ENCODE measurements at places on chromosomes 12 and 14. TPM values are rescaled to one million over a fixed set of nuclear protein-coding genes. Genes with fewer than 3 reads are reported as not detected.

- peak; percentile 52 for DNase-seq
These were observed 280.1 kb downstream of the VRK1 start for GRCh38 chr14:97077253-97077653.

- DNase-seq, result no peak
These were observed 1.8 kb upstream of the COCH start for GRCh38 chr14:30872602-30873001.

DNA sequence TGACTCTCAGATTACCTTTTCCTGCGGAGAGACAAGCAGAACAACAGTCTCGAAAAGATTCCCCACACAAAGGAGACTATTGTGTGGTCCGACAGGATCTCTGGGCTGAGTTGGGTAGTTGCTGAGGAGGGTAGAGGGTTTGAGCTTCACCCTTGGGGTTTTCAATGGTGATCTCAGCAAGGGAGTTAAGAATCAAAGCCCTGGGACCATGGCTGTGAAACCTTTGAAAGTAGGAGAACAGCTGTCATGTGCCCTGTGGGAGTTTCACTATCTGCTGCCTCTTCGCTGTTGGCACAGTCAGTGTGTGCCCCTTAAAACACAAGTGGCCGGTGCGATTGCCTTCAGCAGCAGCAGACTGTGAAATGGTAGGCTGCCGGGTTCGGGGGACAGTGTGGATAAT lies 14.2 kb upstream of the PLEK2 start:
- no peak for DNase-seq

DNA sequence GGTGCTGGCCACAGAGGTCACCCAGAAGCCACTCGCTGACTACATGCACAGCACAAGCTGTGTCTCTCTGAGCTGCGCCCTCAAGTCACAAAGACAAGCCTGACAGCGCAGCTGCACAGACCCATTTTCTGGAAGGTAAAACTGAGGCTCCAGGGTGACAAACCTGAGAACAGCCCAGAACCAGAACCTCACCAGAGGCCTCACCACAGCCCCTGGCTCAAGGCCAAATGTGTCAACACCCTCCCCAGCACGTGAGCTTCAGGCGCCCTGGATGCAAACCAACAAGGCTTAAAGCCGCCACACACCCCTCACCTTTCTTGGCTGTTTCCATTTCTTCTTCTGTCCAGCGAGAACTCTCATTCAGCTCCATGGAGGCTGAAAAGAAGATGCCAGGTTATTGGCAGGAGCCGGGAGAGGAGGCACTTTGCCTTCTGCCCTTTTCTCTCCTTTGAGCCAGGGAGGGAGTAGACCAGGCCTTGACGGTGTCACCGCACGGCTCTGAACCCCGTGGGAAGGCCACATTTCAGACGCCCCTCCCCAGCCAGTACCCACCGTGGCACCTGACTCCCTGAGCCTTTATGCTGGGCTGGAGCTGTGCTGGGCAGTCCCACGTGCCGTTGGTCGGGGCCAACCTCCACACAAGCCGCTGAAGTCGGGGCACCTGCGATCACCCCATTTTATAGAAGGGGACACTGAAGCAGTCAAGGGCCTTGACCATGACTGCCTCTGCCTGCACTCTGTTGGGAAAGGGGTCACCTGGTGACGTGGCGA lies 103.1 kb downstream of the RFLNA start:
- DNase-seq, result no peak

DNA sequence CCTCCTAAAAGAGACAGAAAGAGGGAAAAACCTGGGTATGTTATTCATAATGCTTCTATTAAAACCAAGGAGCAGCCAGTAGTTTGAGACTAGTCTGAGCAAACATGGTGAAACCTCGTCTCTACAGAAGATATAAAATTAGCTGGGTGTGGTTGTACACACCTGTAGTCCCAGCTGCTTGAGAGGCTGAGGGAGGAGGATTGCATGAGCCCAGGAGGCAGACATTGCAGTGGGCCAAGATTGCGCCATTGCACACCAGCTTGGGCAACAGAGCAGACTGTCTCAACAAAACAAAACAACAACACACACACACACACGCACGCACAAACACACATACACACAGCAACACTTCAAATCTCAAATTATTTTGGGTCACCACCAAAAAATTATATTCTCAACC lies 27.8 kb downstream of the HECTD4 start:
- no peak for DNase-seq

DNA sequence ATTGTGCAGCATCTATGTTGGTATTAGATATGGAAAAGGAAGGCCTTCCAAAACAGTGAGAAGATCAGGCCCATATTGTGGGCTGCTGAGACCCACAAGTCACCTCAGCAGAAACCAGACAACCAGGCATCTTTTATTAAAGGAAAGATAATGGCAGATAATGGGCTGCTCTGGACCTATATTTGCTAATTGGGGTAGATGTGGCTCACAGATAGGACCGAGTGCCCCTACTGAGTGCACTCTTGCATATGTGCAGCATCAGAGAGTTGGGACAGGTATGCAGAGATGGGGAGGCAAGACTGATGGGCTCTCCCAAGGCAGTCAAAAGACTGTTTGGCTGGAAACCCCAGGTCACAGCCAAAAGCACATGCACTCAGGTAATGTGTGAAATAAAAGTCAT lies 149.8 kb upstream of the GZMB start:
- DNase-seq, result no peak

Gene GNB3
- 40.0 TPM for polyA plus RNA-seq

Gene G2E3
- polyA plus RNA-seq, result 17.2 TPM

Gene SDS
- polyA plus RNA-seq, result not detected

Gene MANSC4
- polyA plus RNA-seq, result 0.41 TPM

Gene COX8C
- 0.39 TPM for polyA plus RNA-seq
